ENCODE measurements at places on chromosomes 2 and 18.

- peak; percentile 63 for DNase-seq
Observed at GRCh38 chr2:222424729-222425671, 657 bp downstream of the SGPP2 start.

- DNase-seq: no peak
Observed at GRCh38 chr2:105387225-105387624, 11.6 kb downstream of the FHL2 start.

GRCh38 chr2:51959696-51960095, 927.8 kb upstream of the NRXN1 start:
- DNase-seq: no peak

GRCh38 chr18:33837191-33837590, 259.2 kb downstream of the ASXL3 start:
- DNase-seq: no peak

DNA sequence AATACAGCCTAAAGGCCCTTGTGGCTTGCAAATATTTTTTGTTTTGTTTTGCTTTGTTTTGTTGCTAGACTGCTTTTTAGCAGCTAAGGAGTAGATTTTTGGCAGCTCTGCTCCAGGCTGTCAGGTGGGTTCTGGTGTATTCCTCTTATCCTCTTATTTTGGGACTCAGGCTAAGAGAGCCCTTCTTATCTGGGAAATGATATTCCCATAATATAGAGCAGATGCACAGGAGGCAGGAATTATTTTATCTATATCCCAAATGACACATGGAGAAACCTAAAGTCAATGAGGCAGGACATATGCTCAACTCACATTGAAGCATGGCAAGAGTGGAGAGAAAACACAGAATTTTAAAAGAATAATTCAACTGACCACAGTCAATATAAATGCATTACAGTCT, 369.6 kb downstream of the RIT2 start:
- DNase-seq: no peak

- no peak for DNase-seq
Observed at GRCh38 chr2:69997015-69997830, 35.8 kb upstream of the ASPRV1 start.

DNA sequence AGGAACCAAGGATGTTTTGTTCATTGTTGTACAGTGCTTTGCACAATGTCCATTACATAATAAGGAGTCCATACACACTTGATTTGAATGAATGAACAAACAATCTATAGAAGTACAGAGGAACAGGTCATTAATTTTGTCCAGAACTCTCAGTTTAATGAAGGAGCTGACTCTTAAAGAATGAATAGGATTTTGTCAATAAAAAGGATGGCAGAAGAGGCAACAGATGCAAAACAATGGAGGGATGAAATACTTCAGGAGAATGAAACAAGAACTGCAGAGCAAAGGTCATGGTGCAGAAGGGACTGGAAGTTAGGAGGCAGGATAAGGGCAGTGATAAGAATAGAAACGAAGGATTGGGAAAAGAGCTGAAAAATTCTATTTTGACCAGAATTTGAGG, 28.7 kb upstream of the COL5A2 start:
- no peak for DNase-seq

DNA sequence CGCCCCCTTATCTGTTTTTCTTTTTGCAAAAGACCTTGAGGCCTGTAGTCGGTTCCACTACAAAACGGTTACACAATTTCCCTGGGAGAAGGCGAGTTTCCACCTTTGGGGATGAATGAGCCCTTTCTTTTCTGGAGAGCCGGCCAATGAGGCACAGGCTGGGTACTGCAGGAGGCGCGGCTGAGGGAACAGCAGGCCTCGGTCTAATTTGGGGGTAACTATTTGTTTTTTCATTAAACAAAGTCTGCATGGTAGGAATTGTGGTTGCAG, 129.2 kb downstream of the MYCN start:
- peak; percentile 100 for DNase-seq

- DNase-seq: no peak
Observed at GRCh38 chr18:79151191-79151590, 82.0 kb downstream of the ATP9B start.

DNA sequence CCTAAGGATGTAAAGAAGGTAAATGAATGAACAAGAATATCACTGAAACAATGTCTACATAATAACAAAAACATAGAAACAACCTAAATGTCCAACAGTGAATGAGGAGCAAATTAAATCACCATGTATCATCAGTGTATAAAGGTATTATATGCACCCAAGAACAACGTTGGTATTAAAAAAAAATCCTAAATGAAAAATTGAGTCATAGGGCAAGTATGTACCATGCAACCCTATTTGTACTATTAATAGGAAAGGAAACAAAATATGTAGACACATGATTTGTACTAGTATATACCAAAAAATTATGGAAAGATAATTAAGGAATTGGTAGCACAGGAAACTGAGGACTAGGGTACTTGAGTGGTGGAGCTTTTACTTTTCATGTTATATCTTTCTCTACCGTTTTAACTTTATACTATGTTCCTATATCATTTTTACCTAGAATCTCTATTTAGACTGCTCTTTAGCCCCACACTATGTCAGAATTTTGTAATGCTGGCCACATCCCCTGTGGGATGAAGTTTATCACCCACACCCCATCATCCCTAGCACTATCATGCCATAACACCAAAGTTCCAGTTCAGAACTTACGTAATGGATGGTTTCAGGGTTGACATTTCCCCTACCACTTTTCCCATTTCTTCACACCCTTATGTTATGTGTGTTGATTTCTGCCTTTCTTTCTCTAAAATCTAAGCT, 25.6 kb downstream of the IKZF2 start:
- no peak for DNase-seq

GRCh38 chr2:125837611-125838010, 818.3 kb upstream of the GYPC start:
- no peak for DNase-seq

GRCh38 chr2:237261327-237261726, 152.6 kb downstream of the COL6A3 start:
- DNase-seq: no peak

- DNase-seq: no peak
Observed at GRCh38 chr2:20592106-20593071, 58.5 kb downstream of the HS1BP3 start.

Measured in NCI-H526 (cell line).